ENCODE measurements at places on chromosomes 12 and 14. TPM values are rescaled to one million over a fixed set of nuclear protein-coding genes. Genes with fewer than 3 reads are reported as not detected.

GRCh38 chr12:58414398-58414871, 473.1 kb downstream of the ATP23 start:
- DNase-seq = no peak

GRCh38 chr14:103380719-103381377, 4.4 kb upstream of the MARK3 start:
- no peak for DNase-seq

- no peak for DNase-seq
Observed at GRCh38 chr12:47604221-47604873, 101.5 kb downstream of the RPAP3 start.

- DNase-seq = no peak
Observed at GRCh38 chr12:26465419-26466097, 270.2 kb downstream of the SSPN start.

- no peak for DNase-seq
Observed at GRCh38 chr12:109455706-109456105, 21.4 kb downstream of the KCTD10 start.

The GPR84 gene
- 0.15 TPM for total RNA-seq

DNA sequence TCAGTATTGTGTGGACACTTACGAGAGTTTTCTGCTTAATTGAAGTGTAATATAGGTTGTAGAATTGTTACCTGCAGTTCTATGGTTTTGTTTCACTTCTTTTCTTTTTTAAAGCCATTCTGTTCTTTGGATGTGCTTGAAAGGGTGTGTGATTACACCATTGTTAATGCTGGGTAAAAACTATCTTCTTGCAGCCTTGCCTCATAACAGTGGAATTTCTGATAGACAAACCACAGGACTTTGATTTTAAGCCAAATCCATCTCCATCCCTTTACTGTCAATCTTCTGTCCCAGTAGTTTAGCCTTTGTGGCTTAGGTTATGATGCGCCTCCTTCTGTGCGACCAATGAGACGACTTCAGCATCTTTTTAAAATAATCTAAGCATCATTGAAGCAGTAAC, 182.3 kb downstream of the PELI2 start:
- no peak for DNase-seq

GRCh38 chr12:124740691-124741137, 123.0 kb downstream of the SCARB1 start:
- DNase-seq = no peak

The INHBC gene
- not detected for total RNA-seq

Data from activated CD4-positive, alpha-beta T cell treated with anti-CD3 and anti-CD28 coated beads, Interleukin-2, amount 10 ng/mL, durations not matched to agents 7 days and 5 days (primary cell).